ENCODE measurements at places on chromosomes 6 and 20.

GRCh38 chr6:140043762-140044378 lies 669.4 kb upstream of the CITED2 start:
- peak; percentile 83 for DNase-seq

GRCh38 chr6:156748504-156748903 lies 28.7 kb upstream of the ARID1B start:
- no peak for DNase-seq

DNA sequence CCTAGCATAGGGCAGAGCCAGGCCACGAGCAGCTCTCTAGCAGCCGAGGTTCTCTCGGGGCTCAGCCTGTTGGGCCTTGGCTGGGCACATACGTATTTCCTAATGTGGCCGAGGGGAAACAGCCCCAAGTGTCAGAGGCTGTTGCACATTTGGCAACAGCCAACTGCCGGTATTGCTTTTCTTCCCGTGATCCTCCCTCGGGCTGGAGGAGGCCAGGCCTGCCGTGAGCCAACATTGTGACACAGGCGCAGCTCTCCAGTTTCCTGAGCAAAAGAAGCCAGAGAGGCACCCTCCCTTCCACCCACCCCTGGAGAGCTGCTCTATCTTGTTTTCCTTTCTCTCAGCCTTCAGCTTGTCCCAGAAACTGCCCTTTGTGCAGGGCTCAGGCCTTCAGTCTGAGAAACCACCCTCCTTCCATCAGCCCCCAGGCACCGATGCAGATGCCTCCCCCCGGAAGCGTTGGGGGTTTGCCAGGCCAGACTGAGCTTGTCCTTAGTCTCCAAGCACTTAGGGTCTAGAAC lies 5.1 kb upstream of the BPI start:
- no peak for DNase-seq

- no peak for DNase-seq
Measured at GRCh38 chr6:111653979-111654378, 48.3 kb upstream of the TRAF3IP2 start.

GRCh38 chr6:52391599-52391998 lies 28.5 kb upstream of the EFHC1 start:
- DNase-seq, result no peak

DNA sequence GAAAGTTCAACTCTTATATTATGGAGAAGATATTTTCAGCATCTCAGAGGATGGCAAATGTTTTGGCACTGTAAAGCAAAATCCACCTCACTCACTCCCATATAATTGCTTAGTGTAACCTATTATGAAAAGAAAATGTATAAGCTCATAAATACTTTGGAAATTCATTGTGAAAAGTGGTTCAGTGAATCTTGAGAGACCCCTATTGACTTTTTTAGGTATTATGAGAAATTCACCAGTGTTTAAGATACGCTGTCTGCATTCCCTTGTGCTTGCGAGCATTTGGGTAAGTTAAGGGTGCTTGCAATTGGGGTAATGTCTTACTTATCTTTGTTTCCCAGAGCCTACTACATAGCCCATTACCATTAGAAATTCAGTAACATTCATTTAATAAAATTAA lies 66.3 kb upstream of the BMP5 start:
- peak; percentile 49 for DNase-seq

DNA sequence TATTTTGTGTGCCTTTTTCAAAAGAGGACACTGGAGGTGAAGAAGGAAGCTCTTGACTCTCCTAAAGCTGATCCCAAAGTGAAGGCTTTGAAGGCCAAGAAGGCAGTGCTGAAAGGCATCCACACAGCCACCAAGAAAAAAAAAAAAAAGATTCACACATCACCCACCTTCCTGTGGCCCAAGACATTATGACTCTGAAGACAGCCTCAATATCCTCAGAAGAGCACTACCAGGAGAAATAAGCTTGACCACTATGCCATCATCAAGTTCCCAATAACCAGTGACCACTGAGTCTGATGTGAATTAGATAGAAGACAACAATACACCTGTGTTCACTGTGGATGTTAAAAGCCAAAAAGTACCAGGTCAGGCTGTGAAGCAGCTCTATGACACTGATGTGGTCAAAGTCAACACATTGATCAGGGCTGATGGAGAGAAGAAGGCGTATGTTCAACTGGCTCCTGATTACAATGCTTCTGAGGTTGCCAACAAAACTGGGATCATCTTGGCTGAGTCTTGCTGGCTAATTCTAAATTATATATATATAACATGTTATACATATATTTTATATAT lies 59.4 kb downstream of the PLCG1 start:
- no peak for DNase-seq

- DNase-seq, result peak; percentile 95
Measured at GRCh38 chr6:137811121-137811915, 55.7 kb upstream of the TNFAIP3 start.

- DNase-seq, result no peak
Measured at GRCh38 chr6:17712576-17712975, 5.9 kb upstream of the NUP153 start.

DNA sequence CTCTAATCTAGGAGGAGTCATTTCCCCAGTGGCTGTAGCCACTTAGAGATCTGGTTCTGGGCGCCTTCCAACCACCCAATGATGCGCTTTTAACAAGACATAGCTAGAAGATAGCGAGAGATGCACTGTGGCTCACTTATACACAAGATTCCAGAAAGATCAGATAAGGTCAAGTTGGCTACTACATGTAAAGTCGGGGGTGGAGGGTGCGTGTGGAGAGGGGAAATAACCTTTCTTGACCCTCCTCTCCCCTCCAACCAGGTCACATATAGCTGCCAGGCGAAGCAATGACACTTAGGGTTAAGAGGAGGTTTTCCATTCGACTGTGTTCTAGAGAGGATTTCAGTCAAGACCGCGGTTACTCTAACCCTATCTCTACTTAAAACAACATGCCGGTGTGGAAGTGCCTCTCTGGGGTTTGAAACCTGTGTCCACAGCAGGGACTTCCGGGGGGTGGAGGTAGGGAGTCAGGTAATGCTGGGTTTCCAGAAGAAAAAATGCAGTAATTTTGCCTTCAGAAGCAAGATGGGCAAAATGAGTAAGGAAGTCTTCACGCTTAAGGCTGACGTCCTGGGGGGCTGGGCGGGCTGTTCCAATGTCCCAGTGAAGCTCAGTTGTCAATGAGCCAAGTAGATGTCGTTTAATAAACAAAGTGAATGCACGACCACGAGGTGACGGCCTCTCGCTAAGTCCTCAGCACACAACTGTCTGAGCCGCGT lies 1.8 kb upstream of the SIM1 start:
- DNase-seq, result peak; percentile 60

GRCh38 chr6:157036245-157036711 lies 259.1 kb downstream of the ARID1B start:
- DNase-seq, result no peak

DNA sequence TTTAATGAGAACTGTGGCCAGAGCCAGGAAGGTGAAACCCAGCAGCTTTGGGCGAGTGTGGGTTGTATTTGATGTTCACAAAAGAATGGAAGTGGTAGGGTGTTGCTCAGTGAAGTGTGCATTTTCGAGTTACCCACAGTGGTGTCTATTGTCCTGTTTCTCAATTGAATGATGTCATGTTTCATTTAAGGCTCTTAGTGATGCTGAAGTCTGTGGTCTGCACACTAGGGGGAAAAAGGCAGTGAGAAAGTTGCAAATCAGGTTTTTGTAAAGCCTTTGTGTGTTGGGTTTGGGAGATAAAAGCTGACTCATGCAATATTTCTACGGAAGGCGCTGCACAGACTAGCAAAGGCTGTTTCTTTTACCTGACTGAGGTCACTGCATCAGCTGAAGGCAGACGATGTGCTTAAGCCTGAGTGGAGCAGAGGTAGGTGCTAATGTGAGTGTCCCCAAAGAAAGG lies 121.1 kb downstream of the PLEKHG1 start:
- DNase-seq, result no peak

- peak; percentile 86 for DNase-seq
Measured at GRCh38 chr20:56417911-56418310, 5.9 kb downstream of the CASS4 start.

- no peak for DNase-seq
Measured at GRCh38 chr20:53837126-53837826, 233.1 kb downstream of the BCAS1 start.

- no peak for DNase-seq
Measured at GRCh38 chr20:34624629-34625028, 52.3 kb downstream of the PIGU start.

DNA sequence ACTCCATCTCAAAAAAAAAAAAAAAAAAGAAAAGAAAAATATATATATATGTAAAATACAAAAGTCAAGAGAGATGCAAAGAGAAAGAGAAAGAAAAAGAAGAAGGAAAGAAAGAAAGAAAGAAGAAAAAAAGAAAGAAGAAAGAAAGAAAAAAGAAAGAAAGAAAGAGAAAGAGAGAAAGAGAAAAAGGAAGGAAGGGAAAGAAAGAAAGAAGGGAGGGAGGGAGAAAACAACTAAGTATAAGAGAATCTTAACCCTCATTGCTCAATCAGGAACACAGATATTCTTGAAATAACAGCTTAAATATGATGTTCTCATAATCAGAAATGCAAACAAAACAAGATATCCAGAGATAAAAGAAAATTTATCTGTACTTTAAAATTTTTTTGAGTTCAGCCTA lies 54.4 kb upstream of the MARCKS start:
- no peak for DNase-seq

DNA sequence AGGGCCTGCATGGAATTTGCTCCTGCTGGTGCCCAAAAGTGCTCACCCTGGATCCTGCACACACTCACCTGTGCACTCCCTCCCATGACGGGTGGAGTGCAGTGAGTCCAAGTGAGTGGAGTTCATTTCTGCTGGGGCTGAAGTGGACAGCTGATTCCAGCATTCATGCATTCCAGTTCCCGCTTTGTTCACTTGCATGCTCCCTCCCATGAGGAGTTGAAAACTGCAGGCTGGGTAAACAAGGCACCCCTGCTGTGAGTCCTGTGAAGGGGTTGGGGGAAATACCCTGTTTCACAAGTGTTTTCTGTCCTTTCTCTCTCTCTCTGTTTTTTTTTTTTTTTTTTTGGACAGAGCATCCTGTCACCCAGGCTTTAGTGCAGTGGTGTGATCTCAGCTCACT lies 454.1 kb upstream of the NOX3 start:
- DNase-seq, result no peak

GRCh38 chr6:15090745-15091384 lies 155.0 kb upstream of the JARID2 start:
- DNase-seq, result no peak

DNA sequence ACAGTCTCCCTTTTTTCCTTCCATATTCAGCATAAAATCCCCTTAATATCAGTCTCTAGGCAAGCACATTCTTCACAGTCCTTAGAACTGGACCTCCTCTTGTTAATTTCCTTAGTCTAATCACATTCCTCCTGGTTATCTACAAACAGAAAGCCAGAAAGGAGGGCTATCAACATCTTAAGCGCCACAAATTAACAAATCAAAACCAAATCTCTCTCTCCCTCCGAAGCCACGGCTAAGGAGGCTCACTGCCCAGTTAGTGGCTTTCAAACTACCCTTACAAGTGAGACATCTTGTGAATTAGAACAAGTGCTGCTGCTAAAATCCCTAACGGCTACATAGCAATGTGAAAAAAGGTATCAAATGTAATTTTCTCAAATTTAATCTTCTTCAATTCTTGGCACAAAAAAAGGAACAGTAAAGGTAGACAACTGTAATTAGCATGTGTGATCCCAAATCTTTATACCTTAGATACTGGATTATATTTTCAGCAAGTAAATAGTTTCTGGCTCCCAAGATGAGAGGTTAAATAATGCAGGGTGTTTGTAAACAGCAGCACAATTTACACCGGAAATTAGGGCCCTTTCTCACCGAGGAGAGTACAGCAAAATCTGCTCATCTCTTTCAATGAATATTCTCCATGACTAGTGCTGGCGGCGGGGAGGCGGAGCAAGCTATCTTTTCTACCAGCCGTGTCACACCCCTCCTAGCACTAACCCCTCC lies 1.4 kb upstream of the TRIM39 start:
- DNase-seq, result peak; percentile 86

DNA sequence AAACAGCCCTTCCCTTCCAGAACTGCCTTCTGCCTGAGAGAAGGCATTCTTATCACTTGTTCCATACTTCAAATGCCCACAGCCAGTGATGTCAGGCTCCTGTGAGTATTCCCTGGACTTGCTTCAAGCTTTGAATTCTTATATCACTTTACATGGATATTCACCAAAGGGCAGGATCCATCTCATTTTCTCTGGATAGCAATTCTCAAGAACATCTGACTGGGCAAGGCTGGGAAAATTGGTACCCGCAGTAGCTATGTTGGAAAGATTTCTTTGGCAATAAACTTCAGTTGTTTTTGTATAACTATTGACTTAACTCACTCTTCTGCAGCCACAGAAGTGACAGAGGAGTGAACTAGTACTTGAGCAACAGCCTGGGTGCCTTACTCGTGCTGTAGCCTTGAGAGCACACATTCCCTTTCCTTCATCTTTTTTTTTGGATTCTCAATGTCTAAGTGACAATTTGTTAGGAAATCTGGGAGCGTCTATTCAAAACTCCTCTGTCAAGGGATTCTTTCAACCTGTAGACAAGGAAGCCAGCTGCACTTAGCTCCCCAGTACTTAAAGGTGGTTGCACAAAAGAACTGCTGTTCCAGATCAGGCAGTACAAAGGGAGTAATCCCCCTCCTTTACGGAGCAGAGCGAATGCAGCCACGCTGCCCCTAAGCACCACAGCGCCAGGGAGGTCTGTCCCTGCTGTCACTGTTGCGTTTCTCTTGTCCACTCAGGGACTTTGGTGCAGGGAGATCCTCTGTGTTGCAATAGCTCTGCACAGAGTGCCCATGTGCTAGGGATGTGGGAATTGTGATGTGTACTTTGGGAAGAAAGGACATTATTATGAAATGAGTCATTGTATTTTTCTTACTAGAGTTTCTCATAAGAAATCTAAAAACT lies 69.6 kb downstream of the JAG1 start:
- peak; percentile 90 for DNase-seq

GRCh38 chr6:159104931-159105330 lies 60.1 kb upstream of the TAGAP start:
- DNase-seq, result no peak

GRCh38 chr6:156839591-156840001 lies 62.4 kb downstream of the ARID1B start:
- peak; percentile 41 for DNase-seq

DNA sequence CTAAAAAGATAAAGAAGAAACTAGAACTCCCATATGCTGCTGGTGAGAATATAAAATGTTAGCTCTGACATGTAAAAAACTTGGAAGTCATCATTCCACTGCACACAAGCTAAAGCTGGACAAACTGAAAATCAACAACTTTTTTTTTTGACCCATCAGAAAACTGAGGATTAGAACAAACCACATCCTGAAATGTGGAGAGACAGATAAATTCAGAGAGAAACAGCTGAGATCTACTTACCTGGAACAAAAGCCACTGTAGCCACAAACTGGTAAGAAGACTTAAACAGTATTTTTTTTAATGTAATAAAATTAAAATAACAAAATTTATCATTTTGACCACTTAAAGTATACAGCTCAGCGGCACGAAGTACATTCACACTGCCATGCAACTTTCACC lies 408.5 kb upstream of the RGS17 start:
- DNase-seq, result no peak

GRCh38 chr6:151975795-151976194 lies 168.3 kb downstream of the ESR1 start:
- no peak for DNase-seq
